ENCODE measurements at places on chromosomes 6 and 20.

DNA sequence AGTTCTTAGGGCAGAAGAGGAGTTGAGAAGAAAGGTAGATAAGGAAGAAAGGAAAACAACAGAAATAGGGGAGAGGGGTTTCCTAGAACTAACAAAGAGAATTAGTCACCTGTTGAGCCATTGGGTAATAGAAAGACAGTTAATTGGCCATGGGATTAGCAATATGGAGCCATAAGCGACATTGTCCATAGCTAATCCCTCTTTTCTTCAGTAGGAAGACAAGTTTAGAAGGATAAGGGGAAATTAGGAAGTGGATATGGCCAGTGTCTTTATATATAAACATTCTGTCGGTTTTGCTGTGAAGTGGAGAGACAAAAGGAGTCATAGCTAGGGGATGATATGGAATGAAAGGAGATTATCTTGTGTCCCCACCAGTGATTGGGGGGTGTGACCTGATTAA is 43.9 kb upstream of the COL10A1 start:
- DNase-seq, result no peak

DNA sequence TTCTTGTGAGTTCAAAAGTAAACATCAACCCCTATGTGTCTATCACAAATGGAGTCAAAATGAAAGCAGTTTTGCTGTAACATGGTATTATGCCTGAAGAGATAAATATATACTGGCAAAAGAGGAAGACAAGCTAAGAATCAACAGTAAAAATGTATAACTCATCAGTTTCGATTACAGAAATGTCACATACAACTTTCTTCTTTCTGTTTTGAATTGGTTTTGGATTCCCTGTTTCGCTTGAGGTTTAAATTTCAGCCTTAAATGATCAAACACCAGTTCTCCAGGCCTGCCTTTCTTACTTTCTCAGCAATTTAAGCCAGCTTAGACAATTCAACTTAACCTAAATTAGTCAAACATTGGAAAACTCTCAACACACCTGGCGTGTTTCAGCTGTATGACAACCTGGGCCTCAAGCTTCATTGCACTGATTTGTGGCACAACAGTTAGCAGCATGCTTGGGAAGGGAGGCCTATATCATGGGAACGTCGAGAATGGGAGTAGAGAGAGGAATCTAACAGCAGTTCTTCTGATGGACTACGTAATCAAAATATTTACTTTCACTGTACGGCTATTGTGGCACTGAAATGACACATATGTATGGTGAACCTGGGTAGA is 51.9 kb upstream of the MARCKS start:
- DNase-seq, result no peak

DNA sequence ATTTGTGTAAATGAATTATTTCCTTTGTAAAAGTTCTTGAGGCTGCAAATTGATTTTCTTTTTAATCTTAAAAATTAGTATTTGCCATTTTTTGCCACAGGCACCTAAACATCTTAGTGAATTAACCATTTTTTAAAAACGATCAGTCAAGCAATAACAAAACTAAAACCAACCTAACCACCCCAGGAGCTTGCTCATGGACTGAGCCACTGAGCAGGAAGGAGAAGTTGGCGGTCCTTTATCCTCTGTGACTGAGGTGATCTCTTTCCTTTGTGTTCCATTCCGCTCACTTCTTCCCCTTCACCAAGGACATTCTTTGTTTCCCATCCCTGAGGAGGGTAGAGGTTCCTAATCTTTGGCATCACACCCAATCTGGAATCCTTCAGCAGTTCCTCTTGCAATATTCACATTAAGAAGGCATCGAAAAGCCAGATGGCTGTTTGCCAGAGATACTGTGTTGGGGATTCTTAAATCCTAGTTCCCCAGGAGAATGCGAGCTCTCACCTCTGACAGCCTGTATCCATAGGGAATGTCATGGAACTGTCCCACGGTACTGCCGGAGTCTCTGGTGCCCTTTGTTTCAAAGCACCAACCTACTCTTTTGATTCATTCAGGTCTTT is 30.5 kb downstream of the RPRD1B start:
- DNase-seq, result no peak

DNA sequence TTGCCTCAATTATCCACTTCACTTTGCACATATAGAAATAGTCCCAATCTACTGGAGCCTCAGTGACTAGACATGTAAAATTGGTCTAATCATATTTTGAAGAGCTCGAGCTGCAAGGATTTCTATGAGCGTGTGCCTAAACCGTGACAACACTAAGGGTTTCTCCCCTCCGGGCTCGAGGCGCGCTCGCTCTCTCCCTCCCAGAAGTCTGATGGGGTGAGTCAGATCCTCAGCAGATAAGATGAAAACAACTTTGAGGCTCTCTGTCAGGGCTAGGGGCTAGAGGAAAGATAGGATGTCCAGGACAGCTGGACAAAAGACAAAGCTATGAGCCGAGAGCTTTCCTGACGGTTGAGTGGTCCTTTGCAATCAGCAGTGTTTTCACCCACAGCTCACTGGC is 16.8 kb downstream of the GNAS-AS1 start:
- no peak for DNase-seq

GRCh38 chr6:168049706-168050224 is 29.2 kb downstream of the FRMD1 start:
- DNase-seq, result no peak

DNA sequence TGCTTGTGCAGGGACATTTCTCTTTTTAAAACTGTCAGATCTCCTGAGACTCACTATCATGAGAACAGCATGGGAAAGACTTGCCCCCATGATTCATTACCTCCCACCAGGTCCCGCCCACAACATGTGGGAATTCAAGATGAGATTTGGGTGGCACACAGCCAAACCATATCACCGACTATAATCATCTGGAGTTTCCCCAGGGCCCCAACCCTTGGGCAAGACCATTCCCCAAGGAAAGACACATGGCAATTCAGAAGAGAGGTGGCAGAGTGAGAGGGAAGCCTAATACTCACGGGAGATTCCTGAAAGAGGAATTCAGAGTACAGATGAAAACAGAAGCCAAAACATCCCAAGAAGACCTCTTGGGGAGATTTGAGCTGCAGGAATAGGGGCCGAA is 291.0 kb upstream of the PLCB4 start:
- DNase-seq, result no peak

DNA sequence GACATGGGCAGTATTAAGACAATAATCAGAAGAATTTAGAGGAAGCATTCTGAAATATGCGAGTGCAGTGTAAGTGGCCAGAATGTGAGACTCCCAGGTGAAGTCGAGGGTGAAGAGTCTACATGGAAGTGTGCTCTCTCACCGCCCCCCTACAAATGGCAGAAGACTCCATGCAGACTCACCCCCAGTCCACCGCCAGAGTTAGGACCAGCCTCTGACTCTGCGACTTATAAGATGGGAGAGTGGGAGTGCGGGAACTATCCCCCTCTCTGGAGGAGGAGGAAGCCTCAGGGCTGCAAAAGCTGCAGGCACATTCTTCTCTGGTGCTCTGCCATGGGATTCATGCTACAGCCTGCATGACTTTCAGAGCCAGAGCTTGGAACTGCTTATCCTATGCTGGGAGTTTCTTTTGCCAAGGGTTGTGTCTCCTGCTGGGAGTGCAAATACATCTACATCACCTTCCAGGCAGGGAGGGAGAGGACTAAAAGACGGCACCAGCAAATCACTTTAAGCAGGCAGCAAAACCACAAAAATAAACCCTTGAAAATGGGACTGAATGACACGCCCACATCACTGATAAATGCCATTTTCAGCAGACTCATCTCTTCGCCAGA is 206.7 kb upstream of the SULF2 start:
- no peak for DNase-seq

- no peak for DNase-seq
Observed at GRCh38 chr20:46683668-46683938, 5.6 kb downstream of the TP53RK start.

- DNase-seq, result no peak
Observed at GRCh38 chr20:47985092-47985850, 200.0 kb upstream of the SULF2 start.

DNA sequence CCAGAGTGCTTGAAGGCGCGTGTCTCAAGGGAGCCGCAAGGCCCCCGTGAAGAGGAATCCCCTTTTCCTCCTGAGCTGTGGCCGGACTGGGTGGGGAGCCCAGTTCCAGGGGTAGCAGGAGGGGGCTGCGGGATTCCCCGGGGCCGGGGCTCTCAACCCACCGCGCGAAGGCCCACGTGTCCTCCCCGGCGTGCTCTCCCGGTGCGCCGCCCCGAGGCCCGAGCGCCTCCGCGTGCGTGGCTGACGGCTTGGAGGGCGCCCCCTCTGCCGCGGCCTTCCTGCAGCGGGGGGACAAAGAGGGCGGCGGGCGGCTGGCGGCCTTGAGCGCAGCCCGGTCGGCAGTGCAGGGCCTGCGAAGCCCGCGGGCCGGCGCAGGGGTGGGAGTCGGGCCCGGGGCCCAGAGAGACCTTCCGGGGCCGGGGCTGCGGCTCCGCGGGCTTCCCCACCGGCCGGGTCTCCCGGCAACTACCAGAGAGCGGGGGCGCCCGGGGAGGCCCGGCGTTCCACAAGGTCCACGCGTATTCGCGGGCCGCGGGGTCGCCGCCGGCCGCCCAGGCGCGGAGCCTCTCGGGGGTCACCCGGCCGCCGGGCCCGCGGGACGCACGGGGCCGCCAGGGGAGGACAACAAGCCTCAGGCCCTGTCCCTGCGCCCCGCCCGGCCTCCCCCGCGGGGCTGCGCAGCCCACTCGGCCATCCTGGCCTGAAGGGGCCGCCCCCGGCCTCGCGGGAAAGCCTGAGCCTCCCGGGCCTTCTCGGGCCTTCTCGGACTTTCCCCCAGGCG is at the start of gene FAM217A:
TSS of gene FAM217A (minus strand) at position 447 of the 781 bp plus-strand sequence. CDS start 1,723 bp downstream, outside the sequence.
- no peak for DNase-seq

GRCh38 chr6:7674291-7674690 is 51.6 kb upstream of the BMP6 start:
- no peak for DNase-seq

GRCh38 chr6:135658481-135658880 is 160.9 kb upstream of the AHI1 start:
- DNase-seq, result no peak

GRCh38 chr6:56232436-56232835 is 14.9 kb downstream of the COL21A1 start:
- DNase-seq, result no peak

DNA sequence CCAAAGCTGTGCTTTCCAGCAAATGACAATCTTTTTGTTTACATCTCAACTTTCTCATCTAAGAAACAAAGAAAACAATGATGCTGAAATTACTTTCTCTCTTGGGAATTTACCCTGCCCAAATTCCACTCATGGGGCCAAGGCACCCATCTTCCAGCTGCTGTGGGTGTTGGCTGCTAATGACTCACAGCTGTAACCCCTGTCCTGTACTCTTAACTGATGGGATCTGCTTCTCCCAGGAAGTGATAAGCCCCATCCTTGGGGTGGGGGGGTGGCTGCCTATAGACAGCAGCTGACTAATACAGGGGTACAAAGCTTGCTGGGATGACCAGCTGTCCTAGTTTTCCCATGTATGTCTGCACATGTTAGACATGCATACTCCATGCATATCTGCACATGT is 938.6 kb downstream of the C6orf118 start:
- no peak for DNase-seq

- no peak for DNase-seq
Observed at GRCh38 chr6:121890307-121890910, 455.0 kb downstream of the GJA1 start.

GRCh38 chr6:157203764-157204163 is 119.6 kb downstream of the TMEM242 start:
- DNase-seq, result no peak

DNA sequence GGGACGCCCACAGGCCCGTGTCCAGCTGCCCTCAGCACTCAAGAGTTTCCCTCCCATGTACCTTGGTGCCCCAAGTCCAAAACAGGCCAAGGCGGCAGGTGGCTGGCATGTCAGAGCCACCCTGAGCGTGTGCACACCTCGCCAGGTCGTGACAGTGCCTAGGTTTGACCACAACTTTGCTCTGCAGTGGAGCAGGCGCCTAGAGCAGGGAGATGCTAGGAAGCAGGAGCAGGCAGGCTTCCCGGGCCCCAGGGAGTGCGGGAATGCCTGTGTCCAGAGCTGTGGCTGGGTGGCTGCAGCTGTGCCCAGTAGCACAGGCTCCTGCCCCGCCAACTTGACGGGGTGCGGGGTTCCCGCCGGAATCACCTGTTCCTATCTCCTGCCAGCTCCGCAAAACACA is 380.8 kb upstream of the IMPG1 start:
- DNase-seq, result no peak

- no peak for DNase-seq
Observed at GRCh38 chr6:20192625-20193024, 19.6 kb downstream of the MBOAT1 start.

DNA sequence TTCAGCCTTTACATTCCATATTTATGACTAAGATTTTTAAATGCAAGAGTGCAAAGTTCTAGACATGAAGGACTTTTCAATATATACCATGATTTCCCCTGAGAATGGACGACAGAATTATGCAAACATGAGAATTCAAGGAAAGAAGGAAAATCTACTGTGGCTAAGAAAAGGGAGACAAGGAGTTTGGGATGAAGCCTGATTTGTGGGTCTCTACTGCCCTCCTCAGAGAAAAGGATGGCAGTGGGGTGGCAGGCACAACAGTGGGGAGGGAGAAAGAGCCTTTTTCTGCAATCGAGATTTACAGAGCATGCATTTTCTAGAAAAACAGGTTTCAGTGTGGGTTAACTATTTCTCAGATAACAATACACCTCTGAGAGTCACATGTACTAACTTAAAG is 466.9 kb upstream of the NRSN1 start:
- peak; percentile 47 for DNase-seq

DNA sequence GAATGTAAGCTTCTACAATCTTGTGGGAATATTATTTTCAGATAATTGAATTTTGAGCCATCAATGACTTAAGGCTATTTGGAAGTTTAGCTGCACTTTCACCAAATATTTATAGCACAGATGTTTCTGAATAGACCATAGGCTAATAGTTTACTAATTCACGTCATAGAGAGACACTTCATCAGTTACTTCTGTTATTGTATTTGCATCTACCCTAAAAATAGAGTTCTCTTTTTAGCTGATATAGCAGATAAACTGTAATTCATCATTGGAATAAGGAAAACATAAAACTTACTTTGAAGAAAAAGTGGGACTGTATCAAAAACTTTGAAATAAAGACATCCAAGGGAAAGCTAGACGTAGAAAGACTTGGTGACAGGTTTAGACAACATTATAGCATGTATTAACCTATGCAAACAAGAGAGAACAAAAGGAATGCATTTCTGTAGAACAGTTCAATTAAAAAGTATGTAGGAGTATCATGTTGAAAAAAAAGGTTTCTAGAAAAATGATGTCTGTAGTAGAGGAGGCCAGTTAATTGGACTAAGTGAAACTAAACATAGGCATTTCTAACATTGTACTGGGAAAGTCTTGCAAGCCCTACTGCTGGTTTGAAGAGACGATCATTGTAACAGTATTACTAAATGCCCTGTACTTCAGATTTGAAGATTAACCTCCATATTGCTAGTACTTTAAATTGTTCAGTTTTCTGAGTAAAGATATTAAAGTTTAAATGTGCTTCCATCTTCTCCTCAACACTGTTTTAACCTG is 123.3 kb downstream of the ZFAND3 start:
- peak; percentile 17 for DNase-seq

GRCh38 chr6:136608991-136609390 is 58.8 kb upstream of the MAP7 start:
- no peak for DNase-seq

GRCh38 chr6:20319520-20320357 is 81.9 kb upstream of the E2F3 start:
- no peak for DNase-seq
